ENCODE measurements at places on chromosomes 3 and 15.

- no peak for DNase-seq
Measured at GRCh38 chr3:146326875-146327543, 76.1 kb upstream of the PLSCR4 start.

DNA sequence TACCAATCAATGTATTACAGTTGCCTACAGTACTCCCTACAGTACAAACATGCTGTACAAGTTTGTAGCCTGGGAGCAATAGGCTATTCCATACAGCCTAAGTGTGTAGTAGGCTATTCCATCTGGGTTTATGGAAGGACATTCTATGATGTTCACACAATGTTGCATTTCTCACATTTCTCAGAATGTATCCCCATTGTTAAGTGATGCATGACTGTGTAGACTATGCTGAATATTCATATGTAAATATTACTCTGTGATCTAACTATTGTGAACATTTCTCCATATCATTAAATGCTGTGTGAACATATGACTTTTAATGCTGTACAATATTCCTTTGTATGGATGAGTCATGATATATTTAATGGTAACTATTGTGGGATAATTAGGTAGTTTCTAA lies 139.2 kb upstream of the ADAMTS9 start:
- no peak for DNase-seq

GRCh38 chr15:27833974-27834373 lies 265.1 kb downstream of the OCA2 start:
- no peak for DNase-seq

DNA sequence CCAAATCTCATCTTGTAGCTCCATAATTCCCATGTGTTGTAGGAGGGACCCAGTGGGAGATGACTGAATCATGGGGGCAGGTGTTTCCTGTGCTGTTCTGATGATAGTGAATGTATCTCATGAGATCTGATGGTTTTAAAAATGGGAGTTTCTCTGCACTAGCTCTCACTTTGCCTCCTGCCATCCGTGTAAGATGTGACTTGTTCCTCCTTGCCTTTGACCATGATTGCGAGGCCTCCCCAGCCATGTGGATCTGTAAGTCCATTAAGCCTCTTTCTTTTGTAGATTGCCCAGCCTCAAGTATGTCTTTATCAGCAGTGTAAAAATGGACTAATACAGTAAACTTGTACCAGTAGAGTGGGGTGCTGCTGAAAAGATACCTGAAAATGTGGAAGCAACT lies 44.5 kb downstream of the DUT start:
- no peak for DNase-seq

GRCh38 chr3:59243476-59243875 lies 193.7 kb upstream of the CFAP20DC start:
- no peak for DNase-seq

- no peak for DNase-seq
Measured at GRCh38 chr3:68186733-68187132, 532.3 kb upstream of the SUCLG2 start.

DNA sequence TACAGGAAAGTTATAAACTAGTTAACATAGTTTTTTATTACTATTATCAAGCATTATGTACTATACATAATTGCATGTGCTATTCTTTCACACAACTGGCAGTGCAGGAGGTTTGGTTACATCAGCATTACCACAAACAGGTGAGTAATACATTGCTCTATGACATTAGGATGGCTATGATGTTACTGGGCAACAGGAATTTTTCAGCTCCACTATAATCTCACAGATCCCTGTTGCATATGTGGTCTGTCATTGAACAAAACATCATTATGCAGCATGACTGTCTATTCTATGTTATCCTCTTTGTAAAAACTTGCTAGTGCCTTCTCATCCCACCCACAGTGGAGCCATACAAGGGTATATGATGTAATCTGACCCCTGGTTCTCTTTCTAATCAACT lies 36.5 kb upstream of the PDZRN3 start:
- DNase-seq, result no peak

DNA sequence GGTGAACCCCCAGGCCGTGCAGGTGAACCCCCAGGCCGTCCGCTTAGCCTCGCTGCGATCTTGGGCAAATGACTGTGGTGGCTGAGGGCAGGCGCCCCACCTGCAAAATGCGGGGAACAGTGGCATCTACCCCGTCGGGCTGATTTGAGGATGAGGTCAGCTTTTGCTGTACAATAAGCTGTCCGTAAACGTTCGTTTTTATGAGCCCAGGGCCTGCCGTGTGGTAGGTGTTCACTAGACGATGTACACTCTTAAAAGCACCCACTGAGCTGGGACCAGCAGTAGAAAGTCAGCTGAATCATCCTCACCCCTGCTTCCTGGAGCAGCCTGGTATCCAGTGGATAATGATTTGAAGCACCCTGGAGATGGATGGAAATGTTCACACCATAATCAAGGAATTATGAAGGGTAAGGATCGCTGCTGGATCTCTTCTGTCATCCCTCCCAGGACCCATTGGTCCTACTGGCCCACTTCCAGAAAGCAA lies 943 bp upstream of the PCSK6 start:
- DNase-seq, result no peak

- no peak for DNase-seq
Measured at GRCh38 chr3:112857526-112857925, 10.9 kb upstream of the CD200R1L start.

DNA sequence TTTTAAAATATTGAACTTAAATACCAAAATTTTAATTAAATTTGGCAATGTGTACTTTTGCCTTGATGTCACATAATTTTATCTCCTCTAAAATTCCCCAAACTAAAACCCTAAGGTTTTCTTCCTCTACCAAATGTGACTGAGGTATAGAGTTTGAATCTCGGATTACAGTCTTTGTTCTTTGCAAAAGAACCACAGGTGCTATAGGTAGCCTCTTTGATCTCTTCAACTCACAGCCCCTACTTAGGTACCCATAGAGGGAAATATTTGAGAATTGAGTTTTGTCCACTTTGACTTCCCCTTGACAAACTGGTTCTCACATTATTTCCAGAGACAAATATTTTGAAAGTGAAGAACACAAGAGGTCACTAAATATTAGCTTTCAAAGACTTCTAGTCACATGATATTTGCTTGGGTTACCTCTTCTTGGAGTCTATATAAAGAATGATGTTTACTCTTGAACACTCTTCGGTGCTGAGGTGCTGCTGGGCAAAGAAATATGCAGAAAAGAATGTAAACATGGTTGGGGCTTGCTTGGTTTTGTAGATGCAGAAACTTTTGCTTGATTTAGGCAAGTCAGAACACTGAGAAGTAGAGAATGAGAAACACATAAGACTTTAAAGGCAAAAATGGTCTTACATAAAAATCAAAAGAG lies 120.8 kb upstream of the MCTP2 start:
- DNase-seq, result no peak

DNA sequence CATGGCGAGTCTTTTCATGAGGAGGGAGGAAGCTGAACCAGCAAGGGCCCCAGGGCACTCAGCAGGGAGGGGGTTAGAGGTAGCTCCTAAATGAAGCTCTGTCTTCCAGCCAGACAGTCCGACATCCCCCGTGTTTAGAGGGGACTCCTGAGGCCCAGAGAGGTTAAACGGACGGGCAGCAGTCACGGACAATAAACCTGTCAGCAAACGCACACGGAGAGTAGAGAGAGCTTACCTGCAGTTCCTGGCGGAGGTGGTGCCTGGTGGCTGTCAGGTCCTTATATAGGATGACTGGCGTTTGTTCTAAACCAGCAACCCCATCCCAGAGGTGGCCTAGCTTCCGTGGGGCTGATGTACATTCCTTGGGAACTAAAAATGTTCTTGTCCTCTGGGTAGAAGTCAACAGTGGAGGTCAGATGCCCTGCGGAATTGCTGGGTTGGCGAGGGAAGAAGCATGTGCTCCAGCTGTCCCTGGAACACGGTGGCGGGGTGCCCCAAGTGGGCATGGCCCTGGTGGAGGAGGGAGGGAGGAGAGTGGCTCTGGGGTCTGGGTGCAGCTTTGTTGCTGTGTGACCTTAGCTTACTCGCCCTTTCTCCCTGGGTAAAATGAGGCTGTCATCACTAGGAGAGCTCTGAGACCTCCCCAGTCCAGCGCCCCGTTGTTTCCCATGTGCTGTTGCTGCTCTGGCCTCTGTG lies 2.1 kb downstream of the GHRL start:
- no peak for DNase-seq

DNA sequence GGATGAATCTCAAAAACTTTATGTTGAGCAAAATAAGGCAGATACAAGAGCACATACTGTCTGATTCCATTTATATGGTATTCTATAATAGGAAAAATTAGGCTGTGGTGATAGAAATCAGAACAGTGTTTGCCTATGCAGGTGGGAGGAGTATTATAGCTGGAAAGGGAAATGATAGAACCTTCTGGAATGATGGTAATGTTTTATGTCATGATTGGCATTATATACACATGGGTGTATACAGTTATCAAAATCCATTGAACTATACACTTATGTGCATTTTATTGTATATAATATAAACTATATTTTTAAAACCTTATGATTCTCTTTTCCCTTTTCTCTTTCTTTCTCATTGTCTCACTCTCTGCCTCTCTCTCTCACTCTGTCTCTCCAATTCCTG lies 156.1 kb downstream of the THSD4 start:
- no peak for DNase-seq

- DNase-seq, result no peak
Measured at GRCh38 chr3:115836944-115837343, 213.6 kb downstream of the GAP43 start.

- DNase-seq, result no peak
Measured at GRCh38 chr3:8550611-8551010, 49.0 kb downstream of the LMCD1 start.

DNA sequence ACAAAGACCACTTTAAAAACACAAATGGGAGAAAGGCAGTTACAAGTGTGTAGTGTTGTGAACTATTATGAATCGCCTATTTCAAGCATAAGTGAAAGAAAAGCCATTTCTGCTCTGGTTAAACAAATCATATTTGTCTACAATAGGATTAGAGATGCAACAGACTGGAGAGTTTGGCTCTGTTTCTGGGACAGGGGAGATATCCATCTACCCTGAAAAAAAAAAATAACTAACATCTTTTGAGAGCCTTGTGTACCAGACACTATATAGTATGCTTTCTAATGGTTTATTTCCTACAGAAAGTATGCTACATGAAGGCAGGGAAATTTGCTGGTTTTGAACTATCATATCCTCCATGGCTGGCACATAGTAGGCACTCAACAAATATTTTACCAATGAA lies 106.7 kb upstream of the FHIT start:
- DNase-seq, result no peak

GRCh38 chr3:155948476-155948875 lies 78.0 kb downstream of the GMPS start:
- DNase-seq, result no peak

DNA sequence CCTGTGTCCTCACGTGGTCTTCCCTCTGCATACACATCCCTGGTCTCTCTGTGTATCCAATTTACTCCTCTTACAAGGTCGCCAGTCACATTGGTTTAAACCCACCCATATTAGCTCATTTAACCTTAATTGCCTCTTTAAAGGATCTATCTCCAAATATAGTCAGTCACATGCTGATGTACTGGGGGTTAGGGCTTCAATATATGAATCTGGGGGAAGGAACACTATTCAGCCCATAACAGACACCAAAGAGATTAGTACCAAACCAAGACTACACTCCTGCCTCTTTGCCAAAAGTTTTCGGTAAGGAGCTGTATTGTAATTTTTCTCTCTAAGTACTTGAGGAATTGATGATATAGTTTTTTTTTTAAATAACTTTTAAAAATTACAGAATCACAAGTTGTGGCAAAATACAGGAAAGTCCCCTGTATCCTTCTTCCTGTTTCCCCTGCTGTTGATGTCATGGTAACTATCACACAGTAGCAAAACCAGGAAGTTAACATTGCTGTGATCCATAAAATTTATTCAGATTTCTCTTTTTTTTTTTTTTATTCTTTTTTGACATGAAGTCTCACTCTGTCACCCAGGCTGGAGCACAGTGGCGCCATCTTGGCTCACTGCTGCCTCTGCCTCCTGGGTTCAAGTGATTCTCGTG lies 67.8 kb downstream of the SLCO3A1 start:
- DNase-seq, result no peak

DNA sequence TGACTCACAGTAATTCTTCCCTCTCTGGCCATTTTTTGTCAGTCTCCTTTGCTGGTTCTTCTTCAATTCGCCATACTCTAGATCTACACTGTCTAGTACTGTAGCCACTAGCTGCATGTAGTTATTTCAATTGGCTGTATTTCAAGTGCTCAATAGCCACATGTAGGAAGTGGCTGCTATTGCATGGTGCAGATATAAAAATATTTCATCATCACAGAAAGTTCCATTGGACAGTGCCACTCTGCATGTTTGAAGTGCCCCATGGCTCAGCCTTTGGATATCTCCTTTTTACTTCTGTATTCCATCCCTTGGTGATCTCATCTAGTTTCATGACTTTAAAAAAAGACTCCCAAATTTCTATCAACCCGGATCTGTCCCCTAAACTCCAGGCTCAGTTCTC lies 22.1 kb downstream of the PPP2R3A start:
- DNase-seq, result no peak

- no peak for DNase-seq
Measured at GRCh38 chr15:65344914-65345275, 32.9 kb downstream of the IGDCC3 start.

DNA sequence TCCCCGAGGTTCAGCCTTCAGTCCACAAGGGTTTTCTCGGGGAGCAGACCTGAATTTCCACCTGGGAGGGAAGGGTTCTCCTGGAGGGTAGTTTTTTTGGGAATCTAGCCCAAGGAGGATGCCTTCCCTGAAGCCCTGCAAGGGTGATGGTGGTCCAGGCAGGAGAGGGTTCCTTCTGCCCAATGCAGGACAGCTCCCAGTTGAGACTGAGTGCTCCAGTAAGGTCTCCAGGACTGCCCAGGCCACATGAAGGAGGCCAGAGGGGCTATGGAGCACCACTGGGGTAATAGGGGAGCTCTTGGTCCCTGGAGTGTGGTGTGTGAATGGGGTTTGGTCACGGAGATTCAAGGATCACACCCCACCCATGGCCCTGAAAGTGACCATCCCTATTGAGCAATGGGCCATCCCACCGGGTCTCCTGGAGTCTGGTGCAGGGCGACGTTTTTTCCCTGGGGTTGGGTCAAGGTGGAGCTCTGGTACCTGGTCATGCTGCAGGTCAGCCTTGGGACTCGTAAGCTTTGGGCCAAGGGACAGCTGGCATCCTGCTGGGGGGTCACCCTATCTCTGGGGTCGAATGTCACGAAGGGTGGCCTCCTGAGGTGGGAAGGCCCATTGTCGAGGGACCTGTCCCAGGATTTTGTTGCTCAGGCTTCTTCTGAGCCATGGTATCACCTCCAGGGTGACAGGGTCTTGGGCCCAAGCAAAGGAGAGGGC lies 196.5 kb downstream of the UBE3A start:
- DNase-seq, result no peak

GRCh38 chr3:73789825-73790444 lies 165.2 kb upstream of the PDZRN3 start:
- no peak for DNase-seq

- DNase-seq, result no peak
Measured at GRCh38 chr3:184937611-184938010, 125.6 kb downstream of the VPS8 start.

GRCh38 chr3:82081351-82081750 lies 319.9 kb upstream of the GBE1 start:
- no peak for DNase-seq

- no peak for DNase-seq
Measured at GRCh38 chr3:172222478-172223071, 183.2 kb downstream of the FNDC3B start.

GRCh38 chr3:18301781-18302180 lies 123.4 kb downstream of the SATB1 start:
- no peak for DNase-seq
